ENCODE measurements at places on chromosomes 4 and X.
A peak's percentile ranks its signal among the peaks of the same experiment; 100 is the strongest.

DNA sequence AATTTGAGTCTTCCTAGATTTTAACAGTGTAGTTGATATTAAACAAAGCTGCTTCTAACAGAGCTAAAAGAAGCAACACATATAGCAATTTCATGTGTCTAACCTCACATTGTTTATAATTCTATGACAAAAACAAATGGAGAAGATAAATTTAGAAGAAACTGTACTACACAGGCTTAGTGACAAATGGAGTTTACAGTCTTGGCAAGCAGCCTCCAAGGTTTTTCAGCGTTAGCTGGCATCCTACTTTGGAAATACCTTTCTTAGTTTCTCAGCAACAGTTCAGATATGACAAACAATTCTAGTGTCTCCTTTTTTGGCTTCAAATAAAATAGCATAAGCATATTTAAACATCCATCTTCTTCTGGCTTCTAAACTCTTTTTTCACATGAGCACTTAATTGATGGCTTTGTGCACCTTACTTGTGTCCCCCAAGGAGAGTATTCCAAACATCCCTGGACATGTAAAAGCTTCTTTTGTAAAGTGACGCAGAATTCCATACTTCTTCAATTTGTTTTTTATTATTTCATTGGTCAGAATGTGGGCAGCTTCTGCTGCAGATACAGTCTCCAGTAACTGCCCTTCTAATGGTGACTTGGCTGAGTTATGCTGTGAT, 249.8 kb downstream of the ANTXR2 start:
- DNase-seq = no peak

GRCh38 chr4:70749313-70749712, 27.5 kb downstream of the RUFY3 start:
- DNase-seq = no peak

DNA sequence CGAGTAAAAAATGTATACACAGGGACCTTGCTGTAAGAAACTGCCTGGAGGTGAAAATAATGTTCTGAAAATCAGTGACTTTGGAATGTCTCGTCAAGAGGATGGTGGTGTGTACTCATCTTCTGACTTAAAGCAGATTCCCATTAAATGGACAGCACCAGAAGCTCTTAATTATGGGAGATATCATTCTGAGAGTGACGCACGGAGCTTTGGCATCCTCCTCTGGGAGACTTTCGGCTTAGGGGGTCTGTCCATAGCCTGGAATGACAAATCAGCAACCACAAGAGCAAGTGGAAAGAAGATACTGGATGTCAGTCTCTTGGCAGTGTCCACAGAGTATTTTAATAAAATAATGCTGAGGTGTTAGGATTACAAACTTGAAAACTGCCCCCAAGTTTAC, 129.4 kb downstream of the THOC2 start:
- DNase-seq = no peak

GRCh38 chrX:68868316-68868715, 39.5 kb downstream of the EFNB1 start:
- DNase-seq = no peak

DNA sequence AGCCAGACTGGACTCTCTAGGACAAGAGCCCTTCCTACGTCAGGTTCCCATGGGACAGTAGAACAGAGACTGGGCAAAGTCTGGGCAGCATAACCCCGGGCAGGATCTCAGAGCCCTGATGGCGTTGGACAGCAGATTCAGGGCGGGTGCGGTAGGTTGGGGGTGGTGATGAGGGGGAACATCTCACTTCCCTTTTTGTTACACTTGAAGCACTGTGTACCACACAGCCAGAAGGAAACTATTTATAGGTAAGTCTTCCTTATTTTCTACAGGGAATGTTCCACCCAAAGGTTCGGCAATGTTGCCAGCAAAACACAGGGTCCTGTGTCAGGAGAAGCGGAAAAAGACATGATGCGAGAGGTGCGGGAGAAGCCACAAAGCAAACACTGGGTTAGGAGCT, 54.3 kb downstream of the TSC22D3 start:
- no peak for DNase-seq

GRCh38 chrX:43880425-43880824, 1.8 kb downstream of the MAOB start:
- no peak for DNase-seq

- DNase-seq = no peak
Observed at GRCh38 chrX:32185160-32185559, 1026.2 kb downstream of the DMD start.

GRCh38 chr4:102268355-102268754, 76.9 kb downstream of the SLC39A8 start:
- DNase-seq = no peak

GRCh38 chr4:31984872-31985271, 1264.7 kb downstream of the PCDH7 start:
- no peak for DNase-seq

DNA sequence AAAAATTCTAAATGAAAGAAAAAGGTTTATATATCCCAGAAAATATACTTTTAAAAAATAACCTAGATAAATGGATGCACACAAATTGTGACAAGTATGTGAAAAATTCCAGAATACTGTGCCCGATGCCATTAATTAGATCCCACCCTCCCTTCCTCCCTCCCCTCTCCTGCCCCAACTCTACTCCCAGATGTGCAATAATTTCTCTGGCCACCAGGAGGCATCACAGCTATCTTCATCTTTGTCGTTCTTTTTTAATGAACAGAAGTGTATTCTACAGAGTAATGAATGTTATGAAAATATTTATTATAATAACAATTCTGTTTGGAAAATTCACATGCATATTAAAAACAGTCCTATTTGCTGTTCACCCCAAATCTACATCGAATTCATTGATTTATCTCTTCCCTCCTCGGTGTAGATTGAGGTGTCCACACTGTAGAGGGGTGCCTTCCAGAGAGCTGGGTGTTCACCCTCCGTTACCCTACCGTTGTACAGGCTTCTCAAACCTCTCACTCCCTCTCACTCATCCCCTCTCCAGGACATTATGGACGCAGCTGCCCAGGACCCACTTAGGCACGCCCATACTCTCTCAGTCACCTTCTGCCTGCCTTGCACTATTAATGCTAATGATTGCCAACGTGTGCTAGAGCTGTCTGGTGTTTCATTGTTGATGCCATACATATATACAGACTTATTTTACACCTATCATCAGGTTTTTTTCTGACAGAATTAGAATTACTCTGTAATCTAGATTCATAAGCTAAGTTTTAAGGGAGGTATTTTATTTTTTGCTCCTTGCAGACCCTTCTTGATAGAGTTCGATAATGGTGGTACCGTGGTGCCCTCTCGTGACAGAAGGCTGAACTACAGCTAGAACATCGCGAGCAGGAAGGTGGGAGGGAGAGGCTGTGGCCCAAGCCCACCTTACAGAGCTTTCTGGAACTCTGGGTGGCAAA, 14.1 kb downstream of the RAB40AL start:
- DNase-seq = no peak

DNA sequence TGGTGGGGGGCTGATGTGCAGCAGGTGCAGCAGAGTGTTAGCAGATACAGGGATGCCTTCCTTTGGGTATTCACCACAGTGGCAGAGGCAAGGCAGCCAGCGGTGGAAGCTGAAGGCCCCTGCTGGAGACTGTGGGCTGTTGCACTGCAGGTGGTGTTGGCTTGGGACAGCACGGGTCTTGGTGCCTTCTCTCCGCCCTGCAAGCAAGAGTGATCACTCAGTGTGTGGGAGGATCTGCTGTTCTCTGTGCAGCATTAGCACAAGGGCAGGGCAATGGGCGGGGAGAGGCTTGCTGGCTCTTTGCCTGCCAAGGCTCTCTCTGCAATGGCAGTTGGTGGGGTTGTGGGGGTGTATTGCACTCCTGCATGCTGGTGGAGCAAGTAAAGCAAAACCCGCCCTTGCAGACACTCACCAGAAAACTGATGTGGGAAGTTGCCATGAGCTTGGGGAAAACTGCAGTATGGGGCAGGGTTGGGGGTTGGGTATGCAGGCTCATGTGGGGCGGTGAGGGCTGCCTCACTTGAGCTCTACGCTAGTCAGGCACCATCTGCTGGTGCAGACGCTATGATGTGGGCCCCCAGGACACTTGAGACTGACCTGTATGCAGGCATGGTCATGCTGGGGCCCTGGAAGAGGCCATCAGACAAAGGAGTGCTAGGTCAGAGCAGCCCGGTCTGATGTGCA, 820.8 kb upstream of the GRIA3 start:
- DNase-seq = no peak

- DNase-seq = no peak
Observed at GRCh38 chr4:48120132-48120531, 13.9 kb downstream of the TXK start.

DNA sequence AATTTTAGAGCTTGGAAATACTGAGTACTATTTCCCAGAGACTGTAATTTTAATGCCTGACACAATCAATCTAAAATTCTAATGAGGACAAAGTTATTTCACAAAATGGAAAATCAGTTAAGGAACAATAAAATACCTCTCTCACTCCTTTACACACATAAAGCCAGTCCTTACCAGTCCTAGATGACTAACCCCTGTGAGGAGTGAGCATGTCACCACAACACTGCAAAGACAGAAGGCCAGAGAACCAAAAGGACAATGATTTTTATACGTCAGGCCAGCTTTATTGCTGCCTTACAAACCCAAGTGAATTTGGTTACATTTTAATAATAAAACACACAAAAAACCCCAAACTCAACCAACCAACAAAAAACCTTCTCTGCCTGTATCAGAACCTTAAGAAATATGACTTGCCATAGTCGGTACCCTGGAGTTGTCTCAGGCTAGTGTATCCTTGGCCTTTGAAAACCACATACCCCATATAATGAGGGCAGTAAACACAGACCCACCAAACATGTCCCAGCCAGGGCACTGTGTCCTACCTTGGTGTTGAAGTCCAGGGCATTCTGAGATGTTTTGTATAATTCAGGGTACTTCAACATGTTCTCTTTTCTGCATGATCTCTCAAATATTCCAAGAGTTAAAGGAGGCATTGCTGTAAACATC, 57.6 kb downstream of the SHISA3 start:
- DNase-seq = no peak

GRCh38 chr4:41797260-41797659, 48.7 kb upstream of the PHOX2B start:
- DNase-seq = no peak

GRCh38 chr4:126661194-126661593, 971.6 kb upstream of the INTU start:
- DNase-seq = no peak

GRCh38 chr4:78552389-78553042, 946 bp downstream of the ANXA3 start:
- no peak for DNase-seq

- DNase-seq = no peak
Observed at GRCh38 chrX:138995458-138995857, 283.9 kb upstream of the FGF13 start.

- no peak for DNase-seq
Observed at GRCh38 chrX:116317409-116317808, 119.0 kb upstream of the SLC6A14 start.

DNA sequence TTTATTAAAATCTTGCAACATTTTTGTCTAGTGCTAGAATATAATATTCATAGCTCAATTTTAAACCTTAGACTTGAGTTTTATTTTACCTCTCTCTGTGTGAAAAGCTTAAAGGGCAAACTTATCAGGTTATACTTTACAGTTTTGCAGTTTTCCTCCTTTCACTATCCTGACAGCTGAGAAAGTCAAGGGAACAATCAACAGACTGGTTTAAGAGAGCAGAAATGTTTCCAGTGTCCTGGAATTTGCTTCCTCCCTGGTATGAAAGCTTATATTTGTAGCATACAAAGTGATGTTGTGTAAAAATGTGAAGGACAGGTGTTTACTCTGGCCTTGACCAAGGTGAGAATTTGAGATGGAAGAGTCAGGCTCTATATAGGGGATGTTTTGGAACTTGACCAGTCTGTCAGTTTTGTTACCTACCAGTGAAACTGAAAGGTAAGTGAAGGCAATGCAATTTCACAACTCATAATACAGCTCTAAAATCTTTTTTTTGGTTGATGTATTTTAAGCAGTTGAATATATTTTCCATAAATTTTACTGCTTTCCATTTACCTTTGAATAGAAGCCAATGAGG, 64.6 kb downstream of the FHIP1A start:
- DNase-seq = no peak

DNA sequence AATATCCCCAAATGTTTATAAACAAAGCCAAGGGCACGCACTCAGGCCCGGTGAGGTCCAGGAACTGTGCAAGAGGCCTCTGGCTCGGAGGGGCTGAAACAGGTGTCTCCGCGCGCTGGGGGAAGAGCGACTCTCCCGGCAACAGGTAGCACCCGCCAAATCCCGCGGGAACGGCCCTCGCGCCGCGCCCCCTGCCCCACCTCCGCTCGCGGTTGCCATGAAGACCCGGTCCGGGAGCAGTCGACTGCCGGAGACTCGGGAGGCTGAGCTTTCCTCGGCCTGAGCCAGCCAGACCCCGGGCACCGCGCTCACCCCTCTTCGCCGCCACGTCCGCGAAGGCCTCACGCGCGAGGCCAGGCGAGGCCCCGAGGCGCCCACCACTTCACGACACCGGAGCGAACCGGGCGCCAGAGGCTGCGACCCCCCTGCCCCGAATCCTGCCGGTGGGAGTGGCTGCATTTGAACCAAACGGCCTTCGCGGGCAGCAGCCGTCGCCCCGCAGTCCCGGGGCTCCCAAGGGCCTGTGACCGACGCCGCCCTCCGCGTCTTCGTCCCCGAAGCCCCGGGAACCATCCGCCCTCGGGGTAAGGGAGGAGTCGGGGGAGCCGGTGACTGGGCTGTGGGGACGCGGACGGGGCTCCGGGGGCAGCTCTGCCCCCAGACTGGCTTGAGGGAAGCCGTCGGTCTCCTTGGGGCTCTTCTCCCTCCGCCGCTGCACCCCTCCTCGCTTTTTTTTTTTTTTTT, at the start of gene NSUN7:
TSS of gene NSUN7 (plus strand) at position 239 of the 744 bp plus-strand sequence. CDS start 739 bp downstream, outside the sequence.
- no peak for DNase-seq

GRCh38 chr4:171532968-171533367, 280.2 kb upstream of the GALNTL6 start:
- DNase-seq = no peak

DNA sequence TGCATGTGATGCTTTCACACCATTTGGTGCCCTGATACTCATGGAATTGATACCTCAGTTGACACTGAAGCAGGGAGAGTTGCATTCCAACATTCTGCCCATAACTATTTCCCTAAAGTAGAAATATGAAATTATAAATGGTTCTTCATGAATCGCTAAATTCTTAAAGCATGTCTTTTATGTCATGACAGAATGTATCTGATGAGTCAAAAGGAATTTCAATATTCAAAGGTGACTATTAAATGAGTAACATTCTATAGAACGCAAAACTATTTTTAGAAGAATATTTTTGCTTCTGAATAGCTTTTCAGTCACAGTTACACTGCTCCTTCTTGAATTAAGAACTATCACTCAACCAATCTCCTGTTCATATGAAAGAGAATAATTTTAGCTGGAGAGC, 152.8 kb downstream of the ADGRA3 start:
- DNase-seq = no peak

DNA sequence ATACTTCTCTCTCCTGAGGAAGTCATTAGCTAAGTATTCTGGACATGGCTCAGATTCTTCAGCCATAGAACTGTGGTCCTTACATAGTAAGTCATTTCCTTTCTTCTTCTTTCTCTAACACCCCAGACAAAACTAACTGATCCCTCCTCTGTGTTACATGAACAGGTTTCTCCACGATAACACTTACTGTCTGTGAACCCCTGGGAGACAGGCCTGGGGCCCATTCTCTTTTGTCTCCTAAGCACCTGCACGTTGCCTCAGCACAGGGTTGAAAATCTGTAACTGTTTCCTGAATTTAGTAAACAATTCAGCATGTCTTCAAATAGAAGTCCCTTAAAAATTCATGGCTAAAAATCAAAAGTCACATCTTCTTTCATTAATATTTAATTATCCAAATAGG, 24.7 kb downstream of the APBB2 start:
- DNase-seq = no peak

GRCh38 chr4:168908093-168908492, 102.0 kb downstream of the CBR4 start:
- peak; percentile 44 for DNase-seq
